ENCODE measurements at places on chromosomes 5 and 9. TPM values are rescaled to one million over a fixed set of nuclear protein-coding genes. Genes with fewer than 3 reads are reported as not detected.

DNA sequence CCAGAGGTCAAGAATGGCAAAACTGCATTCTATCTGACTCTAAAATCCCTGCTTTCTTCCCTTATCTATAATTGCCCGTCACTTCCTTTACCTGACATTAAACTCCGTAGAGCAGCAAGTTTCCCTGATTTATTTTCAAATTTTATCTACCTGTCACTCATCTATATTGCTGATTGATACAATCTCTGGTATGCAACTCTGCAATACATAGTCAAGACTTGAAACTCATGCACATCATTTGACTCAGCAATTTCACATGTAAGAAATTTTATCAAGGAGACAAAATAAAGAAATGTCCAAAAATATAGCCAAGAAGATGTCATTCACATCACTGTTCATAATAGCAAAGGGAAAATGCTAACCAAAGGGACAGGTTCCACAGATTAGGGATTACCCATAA, 39.5 kb downstream of the FBXW11 start:
- DNase-seq = no peak

DNA sequence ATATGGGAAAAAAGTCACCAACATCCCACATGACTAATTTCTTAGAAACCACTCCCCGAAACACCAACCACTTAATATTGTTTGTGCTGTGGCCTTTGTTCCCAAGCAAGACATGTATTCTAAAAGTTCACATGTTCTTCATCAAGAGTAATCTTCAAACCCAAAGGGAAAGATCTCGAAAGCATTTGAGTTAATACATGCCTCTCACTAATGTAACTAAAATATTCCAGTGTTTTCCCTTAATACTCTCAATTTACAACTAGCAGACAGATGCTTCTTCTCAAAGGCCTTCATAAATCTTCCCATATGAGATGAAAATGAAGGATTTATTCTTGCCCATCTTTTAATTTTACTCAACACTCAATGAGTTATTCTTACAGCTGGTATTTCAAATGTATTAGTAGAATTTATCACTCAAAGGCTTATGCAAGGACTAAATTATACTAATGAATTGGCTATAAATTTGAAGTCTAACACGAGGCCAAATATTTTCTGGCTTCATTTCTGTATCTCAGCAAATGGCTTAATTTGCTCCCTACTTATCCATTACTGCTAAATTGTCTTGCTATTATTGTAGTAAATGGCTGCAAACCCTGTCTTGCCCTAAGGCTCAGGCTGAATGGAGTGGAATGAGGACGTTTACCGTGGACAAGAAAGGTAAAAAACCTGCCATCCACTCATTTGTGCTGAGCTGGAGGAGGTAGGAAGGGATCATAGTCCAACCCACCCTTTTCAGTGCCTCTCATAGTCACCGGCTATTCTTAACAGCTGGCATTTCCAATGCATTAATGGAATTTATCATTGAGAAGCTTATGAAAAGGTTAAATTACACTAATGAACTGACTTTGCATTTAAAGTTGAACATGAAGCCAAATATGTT, 474.4 kb downstream of the RASEF start:
- DNase-seq = no peak

GRCh38 chr5:171322527-171322926, 13.5 kb downstream of the TLX3 start:
- DNase-seq = no peak

- DNase-seq = peak; percentile 83
Observed at GRCh38 chr5:95715799-95716461, 15.2 kb upstream of the RHOBTB3 start.

GRCh38 chr5:871596-872298, 20.9 kb downstream of the BRD9 start:
- DNase-seq = no peak

DNA sequence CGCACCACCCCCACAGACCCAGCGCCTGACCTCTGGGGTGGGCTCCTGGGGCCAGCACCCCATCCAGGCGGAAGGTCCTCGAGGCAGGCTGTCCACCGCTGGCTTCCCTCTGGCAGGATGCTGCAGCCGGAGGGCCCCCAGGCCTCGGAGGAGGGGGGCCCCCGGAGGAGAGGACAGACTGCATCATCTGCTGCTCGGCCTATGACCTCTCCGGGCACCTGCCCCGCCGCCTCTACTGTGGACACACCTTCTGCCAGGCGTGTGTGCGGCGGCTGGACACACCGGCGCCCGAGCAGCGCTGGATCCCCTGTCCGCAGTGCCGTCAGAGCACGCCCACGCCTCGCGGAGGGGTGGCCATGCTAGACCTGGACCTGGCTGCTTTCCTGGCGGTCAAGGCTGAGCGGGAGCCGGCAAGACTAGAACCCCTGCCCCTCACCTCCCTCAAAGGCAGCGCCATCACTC, 1.2 kb downstream of the RNF224 start:
- DNase-seq = no peak

GRCh38 chr9:113375057-113376023, 1.4 kb downstream of the HDHD3 start:
- DNase-seq = no peak

DNA sequence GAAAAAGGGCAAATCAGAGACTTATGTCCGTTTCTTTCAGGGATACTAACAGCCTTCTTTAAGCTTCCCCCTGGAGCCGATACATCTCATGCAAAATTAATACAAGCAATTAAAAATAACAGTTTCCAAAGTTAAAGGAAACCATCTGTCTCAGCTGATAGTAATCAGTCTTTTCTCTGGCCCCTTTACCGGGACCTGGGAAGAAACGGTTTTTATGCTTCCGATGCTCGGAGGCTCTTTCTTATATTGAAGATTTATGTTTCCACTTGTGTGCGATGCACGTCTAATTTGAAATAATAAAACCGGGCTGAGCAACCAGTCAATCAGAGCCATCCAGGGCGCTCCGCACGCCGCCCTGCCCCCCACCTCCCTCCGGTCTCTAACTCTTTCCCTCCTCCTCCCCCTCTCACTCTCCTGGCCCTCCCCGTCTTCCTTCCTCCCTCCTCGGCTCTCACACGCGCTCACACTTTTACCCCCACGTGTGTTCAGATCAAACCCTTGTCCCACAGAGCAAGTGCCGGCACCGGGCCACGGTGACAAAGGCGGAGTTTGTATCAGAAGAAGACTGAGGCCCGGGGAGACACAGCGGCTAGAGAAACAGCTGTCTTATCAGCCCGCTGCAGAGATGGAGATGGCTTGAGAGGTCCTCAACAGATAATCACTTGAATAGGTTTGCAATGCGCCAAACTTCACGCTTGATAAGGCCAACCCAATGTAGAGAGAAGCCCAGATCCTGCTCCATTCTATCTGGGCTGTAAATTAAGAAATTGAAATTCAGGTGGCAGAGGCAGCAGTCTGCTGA, 5.1 kb upstream of the ELAVL2 start:
- DNase-seq = no peak

DNA sequence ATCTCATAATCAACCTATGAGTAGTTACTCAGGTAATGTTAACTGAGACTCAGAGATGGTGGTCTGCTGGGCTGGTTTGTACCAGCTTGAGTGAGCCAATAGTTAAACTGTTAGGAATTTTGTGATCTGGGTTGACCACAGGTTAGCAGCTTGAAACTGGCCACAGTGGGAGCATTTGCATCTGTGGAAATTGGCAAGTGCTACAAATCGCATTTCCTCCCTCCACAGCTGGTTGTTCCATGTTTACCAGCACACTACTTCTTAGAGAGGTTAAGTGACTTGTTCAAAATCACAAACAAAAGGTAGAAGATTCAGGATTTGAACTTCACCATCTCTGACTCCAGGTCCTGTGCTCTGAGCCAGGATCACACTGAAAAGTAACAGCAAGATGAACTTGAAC, 446.9 kb upstream of the CLINT1 start:
- no peak for DNase-seq

DNA sequence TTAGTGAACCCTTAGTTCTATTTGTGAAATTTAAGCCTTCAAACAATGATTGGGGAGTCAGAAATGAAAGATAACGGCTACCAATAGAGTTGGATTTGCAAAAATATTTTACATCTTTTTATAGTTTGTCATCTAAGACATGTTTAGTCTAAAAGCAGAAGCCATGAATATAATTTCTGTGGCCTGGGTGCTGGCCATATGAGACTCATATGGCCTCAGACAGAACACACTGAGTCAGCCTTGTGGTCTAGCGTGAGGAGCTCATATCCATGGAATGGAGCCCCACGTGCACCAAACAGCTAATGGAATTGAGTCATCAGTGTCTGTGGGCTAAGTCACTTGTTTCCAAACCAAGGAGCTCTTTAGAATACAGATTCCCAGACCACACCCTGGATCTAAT, 240.7 kb upstream of the NREP start:
- peak; percentile 99 for DNase-seq

DNA sequence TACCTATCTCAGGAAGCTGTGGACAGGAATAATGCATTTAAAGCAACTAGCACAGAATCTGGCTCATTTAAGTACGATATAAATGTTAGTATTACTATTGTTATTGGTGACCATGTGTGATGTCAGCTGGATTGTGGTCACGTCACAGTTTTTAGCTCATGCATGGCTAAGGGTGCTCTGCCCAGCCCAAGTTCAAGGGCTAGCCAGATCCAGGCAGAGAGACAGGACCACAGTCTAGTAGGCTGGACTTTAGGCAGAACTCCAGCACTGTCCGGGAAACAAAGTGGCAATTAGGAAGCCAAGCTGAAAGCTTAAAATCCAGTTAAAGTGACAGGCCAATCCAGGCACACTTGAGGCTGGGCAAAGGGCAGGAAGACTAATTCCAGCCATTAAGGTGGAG, 273.6 kb downstream of the ADAMTSL1 start:
- DNase-seq = no peak

DNA sequence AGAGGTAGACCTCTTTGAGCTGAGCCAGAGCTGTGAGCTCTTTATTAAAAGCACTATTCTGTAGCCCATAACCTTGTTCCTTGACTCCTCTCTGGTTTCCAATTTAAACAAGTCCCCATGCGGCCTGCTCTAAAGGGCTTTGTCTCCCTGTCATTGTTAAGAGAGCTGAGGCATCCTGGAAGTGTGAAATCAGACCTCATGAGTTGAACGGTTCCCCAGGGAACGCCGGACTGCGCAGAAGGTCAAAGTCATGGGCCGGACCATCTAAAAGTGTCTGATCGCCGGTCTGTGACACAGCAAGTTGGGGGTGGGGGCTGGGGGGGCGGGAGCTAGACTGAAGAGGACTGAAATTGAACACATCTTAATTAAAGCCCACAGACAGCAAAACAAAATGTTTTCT, 265.8 kb downstream of the SLF1 start:
- DNase-seq = no peak

- peak; percentile 39 for DNase-seq
Observed at GRCh38 chr9:137305060-137305797, 3.2 kb upstream of the NRARP start.

GRCh38 chr9:98570055-98570454, 138.7 kb downstream of the GABBR2 start:
- no peak for DNase-seq

- DNase-seq = no peak
Observed at GRCh38 chr5:616484-617039, 4.4 kb downstream of the CEP72 start.

GRCh38 chr5:173736923-173737412, 120.5 kb upstream of the BOD1 start:
- no peak for DNase-seq

The MIGA2 gene
- total RNA-seq = 24.9 TPM

The C9orf153 gene
- not detected for total RNA-seq

The FAM221B gene
- not detected for total RNA-seq

The GCNT1 gene
- 39.8 TPM for total RNA-seq
